GM23248 (cell line): ENCODE measurements at places on chromosomes 16 and 17.

GRCh38 chr17:36545077-36545464, 352 bp downstream of the GGNBP2 start:
- DNase-seq = no peak

- DNase-seq = no peak
Measured at GRCh38 chr17:19991252-19991885, 13.7 kb upstream of the AKAP10 start.

- peak; percentile 89 for DNase-seq
Measured at GRCh38 chr16:48353565-48354163, 31.5 kb downstream of the SIAH1 start.

DNA sequence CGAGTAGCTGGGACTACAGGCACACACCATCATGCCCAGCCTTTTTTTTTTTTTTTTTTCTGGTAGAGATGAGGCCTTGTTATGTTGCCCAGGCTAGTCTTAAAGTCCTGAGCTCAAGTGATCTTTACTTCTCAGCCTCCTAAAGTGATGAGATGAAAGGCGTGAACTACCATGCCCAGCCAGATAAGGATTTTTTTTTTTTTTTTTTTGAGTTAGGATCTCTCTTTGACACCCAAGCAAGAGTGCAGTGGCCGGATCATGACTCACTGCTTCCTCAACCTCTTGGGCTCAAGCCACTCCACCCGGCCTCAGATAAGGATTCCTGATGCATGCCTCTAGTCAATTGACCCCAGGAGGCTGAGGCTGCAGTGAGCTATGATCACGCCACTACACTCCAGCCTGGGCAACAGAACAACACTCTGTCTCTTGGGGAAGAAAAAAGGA, 11.2 kb upstream of the PLEKHG4 start:
- DNase-seq = peak; percentile 93

- no peak for DNase-seq
Measured at GRCh38 chr16:27421961-27422740, 20.2 kb downstream of the IL21R start.
